Muscle of back (tissue), 13 donors: ENCODE measurements at places on chromosomes 1 and 21. TPM values are rescaled to one million over a fixed set of nuclear protein-coding genes. Genes with fewer than 3 reads are reported as not detected.

DNA sequence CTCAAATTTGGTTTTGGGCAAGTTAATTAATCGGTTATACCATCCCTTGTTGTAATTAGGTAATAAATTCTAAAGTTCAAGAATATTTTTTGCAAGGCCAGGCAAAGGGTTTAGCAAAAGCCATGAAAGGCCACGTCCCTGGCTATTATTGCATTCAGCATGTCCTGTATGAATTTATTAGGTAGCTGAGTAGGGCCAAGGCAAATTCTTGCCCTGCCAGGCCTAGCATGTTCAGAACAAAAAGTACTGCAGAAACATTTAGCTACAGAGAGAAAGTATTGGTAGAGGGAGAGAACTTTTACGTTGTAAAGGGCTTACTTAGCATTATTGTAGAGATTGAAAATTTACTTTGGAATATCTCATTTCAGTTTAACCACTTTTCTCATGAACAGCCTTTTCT is 94.4 kb downstream of the PATJ start:
- no peak for DNase-seq

GRCh38 chr1:199279067-199279466 is 640.2 kb downstream of the PTPRC start:
- DNase-seq = no peak

SMCP gene
- not detected for polyA plus RNA-seq

- DNase-seq = no peak
These were observed 105.8 kb upstream of the RALGPS2 start for GRCh38 chr1:178619042-178619927.

- DNase-seq = peak; percentile 64
These were observed 299 bp upstream of the PROX1 start for GRCh38 chr1:213987422-213987926.

CIART gene
- 2.9 TPM for polyA plus RNA-seq

DNA sequence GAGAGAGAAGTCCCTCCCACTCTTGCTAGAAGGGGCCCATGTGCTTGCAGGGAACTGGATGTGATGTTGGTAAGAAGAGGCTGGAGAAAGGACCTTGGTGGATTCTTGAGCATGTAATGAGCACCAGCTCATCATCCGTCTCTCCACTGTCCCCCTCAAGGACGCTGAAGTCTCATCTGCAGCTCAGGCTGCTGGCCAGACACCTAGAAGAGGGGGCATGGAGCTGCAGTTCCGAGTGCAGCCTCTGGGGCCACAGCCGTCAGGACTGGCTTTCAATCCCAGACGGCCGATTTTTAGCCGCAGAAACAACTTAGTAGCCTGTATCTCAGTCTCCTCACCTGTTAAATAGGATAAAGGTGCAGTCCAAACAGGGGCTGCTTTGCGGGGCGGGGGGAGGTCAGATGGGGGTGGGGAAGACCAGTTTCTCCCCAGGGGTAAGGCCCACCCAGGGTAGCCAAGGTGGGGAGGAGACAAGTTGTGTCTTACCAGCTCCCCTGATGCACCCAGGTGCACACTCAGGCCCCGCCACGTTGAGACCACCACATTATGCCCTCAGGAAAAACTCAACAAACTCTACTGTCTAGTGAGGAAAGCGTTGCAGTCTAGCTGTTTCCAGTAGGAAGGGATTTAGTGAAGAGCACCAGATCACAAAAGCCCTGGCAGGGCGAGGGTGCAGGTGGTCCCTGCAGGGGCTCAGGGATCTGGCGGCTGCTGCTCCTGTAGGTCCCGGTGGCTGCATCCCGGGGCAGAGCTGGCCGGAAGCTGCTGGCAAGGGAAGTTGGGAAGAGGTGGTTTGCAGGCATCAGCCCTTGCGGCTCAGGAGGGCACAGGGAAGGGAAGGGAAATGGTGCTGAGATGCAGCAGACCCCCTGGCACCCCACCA is 29.5 kb downstream of the LDLRAP1 start:
- DNase-seq = no peak

- DNase-seq = no peak
These were observed 50.9 kb downstream of the MACO1 start for GRCh38 chr1:25481625-25482024.

TMEM61 gene
- not detected for polyA plus RNA-seq

FALEC gene
- polyA plus RNA-seq = not detected

SPRR2F gene
- not detected for polyA plus RNA-seq

DNA sequence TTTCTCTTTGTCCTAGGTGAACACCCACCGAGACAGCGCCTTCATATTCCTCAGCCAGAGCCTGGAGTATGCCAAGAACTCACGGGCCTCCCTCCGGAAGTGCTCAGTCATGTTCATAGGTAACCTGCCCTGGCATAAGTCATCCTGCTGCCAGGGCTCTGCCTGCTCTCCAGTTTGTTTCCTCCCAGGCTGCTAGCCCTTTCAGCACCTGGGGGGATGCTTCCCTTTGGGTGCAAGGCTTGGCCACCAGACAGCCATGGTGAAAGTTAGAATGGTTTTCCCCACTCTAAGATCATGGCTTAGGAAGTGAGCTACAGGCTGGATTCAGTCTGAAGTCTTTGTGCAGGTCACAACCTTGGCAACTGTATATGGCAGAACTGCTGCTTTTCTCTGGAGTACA is 9.2 kb upstream of the TTC4 start:
- DNase-seq = no peak

- no peak for DNase-seq
These were observed 484.2 kb upstream of the ADAMTS5 start for GRCh38 chr21:27451116-27451515.

DNA sequence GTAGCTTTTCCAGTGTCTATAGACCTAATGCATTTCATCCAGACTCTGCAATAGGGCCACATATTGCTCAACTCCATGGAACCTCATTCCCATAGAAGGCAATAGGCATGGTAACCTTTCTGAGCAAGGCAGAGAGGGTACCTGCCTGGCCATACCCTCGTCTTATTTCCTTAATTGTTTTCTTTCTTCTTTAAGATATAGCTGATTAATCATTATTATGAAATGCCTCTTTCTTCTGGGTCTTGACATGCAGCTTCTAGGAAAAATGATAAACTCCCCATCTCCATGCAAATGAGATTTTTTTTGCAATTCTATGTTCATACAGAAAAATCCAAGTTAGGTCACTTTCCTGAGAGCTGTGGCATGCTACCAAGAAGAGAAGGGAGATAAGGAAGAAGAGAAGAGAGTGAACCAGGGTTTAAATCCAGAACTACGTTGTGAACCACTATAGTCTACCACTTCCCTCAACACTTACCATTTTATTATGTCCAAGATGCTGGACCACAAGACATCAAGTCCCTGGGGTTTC is 33.0 kb upstream of the IL20 start:
- no peak for DNase-seq

- no peak for DNase-seq
These were observed 88.9 kb downstream of the DYRK1A start for GRCh38 chr21:37455504-37455911.
